CD4-positive, alpha-beta memory T cell (primary cell): ENCODE measurements at places on chromosomes 7 and 10. TPM values are rescaled to one million over a fixed set of nuclear protein-coding genes. Genes with fewer than 3 reads are reported as not detected.

- H3K27ac ChIP-seq = peak overlapping the region; percentile 64
- H3K4me3 ChIP-seq = no peak overlapping the region
- peak; percentile 53 for DNase-seq
- peaks cover 29% of the 10 kb centered on the region for H3K4me1 ChIP-seq
- no peaks in the 10 kb centered on the region for H3K36me3 ChIP-seq
- no peaks in the 10 kb centered on the region for H3K27me3 ChIP-seq
These were observed 1.7 kb downstream of the DPY19L1 start for GRCh38 chr7:35035511-35035961.

DNA sequence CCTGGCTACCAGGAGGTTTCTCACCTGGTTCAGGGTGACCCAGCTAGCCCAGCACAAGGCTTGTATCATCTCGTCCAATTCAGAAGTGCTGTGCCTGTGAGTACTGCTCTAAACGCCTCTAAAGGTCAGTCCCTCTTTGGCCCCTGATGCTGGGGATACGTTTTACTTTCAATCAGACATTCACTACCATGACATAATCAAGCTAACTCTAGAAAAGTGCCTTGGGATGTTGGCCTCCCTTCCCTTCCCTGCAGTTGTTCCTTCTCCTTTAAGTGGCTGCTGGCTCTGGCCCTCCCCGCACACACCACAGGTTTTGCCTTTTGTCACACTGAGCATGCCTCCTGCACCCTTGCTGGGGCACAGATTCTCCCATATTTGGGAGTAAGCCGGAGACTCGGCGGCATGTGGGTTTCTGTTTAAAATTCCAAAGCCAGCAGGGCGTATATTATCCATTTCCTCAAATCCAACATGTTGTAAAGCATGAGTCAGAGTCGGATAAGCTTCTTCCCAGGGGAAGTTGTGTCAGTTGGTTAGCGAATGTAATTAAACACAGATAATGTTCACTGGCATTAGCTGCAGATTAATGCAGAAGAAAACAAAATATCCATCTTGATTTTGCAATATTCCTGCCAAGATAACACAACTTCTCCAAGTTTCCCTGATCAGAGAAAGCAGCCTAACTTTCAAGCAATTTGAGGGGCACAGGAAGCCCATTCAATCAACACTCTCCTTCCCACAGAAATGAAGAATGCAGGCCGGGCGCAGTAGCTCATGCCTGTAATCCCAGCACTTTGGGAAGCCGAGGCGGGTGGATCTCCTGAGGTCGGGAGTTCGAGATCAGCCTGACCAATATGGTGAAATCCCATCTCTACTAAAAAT is 31.8 kb upstream of the VCL start:
- peaks cover 4% of the 10 kb centered on the region for H3K4me1 ChIP-seq
- no peak overlapping the region for H3K27ac ChIP-seq

DNA sequence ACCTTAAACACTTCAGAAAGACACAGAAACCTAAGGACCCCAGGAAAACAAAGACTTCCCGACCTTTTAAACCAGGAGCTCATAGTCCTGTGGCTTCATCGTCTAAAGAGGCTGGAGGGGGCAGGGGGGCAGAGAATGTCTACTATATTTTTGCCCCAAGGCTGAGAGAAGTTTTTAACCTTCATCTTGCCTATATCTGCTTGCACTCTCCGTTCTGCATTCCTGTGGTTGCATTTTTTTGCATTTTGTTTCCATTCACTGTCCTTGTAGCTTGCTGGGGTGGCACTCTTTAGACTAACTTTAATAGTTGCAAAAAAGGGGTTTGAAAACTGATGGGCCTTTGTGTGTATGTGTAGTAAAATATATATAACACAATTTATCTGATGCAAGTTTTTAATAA is 23.7 kb downstream of the PRKAR2B start:
- H3K4me3 ChIP-seq = no peak overlapping the region
- no peaks in the 10 kb centered on the region for H3K27me3 ChIP-seq
- DNase-seq = no peak

DNA sequence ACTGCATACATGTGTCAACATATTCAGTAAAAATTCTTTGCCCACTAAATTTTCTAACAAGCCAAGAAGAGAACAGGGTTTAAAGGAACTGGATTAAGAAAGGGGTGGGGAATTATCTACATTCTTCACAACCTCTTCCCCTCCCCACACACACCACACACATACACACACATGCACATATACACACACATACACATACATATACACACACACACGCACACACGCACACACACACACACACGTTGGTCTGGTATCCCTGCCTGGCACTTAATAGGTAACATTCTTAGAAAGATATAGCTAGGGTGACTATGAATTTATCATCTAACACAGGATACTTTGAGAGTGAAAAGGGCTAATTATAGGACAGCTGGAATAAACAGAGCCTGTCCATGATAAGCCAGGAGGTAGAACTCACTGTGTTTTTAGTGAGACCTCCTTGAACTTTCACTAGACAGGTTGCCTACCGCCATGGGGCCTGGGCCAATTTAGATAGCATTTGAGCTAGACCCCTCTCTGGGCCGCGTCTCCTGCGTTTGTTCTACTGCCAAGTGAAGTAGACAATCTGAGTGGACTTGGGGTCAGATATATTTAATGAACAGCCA is 33.1 kb upstream of the EPC1 start:
- H3K36me3 ChIP-seq = no peaks in the 10 kb centered on the region
- peaks cover 22% of the 10 kb centered on the region for H3K4me1 ChIP-seq
- H3K4me3 ChIP-seq = no peak overlapping the region
- H3K27me3 ChIP-seq = no peaks in the 10 kb centered on the region
- DNase-seq = no peak

DNA sequence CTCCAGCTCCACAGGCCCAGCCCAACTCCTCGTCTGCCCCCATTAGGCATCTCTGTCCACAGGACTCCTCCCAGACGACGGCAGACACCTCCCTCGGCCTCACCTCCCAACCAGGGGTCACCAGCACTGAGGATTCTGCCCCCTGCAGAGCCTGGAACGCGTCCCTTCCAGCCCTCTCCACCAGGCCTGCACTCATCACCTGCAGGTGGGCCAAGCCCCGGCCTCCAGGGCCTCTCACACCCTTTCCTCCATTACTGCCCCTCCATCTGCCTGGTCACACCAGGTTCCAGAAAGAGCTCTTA is 42.7 kb upstream of the PDGFA start:
- no peak for DNase-seq
- no peaks in the 10 kb centered on the region for H3K4me1 ChIP-seq
- H3K4me3 ChIP-seq = no peak overlapping the region
- H3K27me3 ChIP-seq = no peaks in the 10 kb centered on the region
- H3K27ac ChIP-seq = no peak overlapping the region
- H3K36me3 ChIP-seq = no peaks in the 10 kb centered on the region

The SDK1 gene
- not detected for polyA plus RNA-seq

DNA sequence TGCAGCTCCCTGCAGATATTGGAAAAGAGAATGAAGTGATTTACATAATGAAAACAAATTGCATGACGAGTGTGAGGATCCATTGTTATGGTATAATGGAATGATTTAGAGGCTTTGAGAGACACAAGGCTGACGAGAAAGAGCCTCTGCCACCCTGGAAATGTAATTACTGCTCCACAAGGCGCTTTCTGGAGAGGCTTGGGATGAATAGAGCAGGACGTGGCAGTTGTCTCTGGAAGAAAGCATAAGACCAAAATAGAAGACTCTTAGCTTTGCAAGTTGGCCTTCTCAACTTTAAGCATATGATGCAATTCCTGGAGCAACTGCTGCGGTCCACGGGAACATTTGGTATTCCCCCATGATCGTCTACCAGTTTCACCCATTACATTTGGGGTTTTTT is 181.9 kb upstream of the TCF7L2 start:
- no peaks in the 10 kb centered on the region for H3K4me1 ChIP-seq
- H3K27ac ChIP-seq = no peak overlapping the region
- no peaks in the 10 kb centered on the region for H3K27me3 ChIP-seq

The KLF6 gene
- polyA plus RNA-seq = 814 TPM

GRCh38 chr10:114265392-114266053 is 26.5 kb downstream of the VWA2 start:
- H3K36me3 ChIP-seq = no peaks in the 10 kb centered on the region
- no peaks in the 10 kb centered on the region for H3K4me1 ChIP-seq
- DNase-seq = no peak
- H3K27ac ChIP-seq = no peak overlapping the region
- H3K27me3 ChIP-seq = no peaks in the 10 kb centered on the region

- H3K36me3 ChIP-seq = no peaks in the 10 kb centered on the region
- no peaks in the 10 kb centered on the region for H3K27me3 ChIP-seq
- H3K4me3 ChIP-seq = no peak overlapping the region
- H3K27ac ChIP-seq = no peak overlapping the region
These were observed 5.3 kb upstream of the SCIN start for GRCh38 chr7:12564996-12565764.

DNA sequence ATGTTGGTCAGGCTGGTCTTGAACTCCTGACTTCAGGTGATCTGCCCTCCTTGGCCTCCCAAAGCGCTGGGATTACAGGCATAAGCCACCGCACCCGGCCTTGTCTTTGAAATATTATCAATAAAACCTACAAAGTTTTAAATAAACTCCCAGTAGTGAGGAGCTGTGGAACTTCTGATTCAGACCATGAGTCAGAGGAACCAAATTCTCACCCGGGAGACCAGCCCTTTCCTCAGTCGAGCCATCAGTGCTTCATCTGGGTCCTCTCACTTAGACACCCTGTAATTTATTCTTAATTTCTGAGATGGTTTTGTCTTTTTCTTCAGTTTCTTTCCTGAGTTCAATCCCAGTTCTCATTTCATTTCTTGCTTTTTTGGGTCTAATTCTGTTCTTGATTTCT is 68.6 kb downstream of the DYNC2I1 start:
- H3K4me1 ChIP-seq = no peaks in the 10 kb centered on the region
- no peak overlapping the region for H3K27ac ChIP-seq
- peaks cover 10% of the 10 kb centered on the region for H3K36me3 ChIP-seq
- no peak for DNase-seq
- no peaks in the 10 kb centered on the region for H3K27me3 ChIP-seq
- no peak overlapping the region for H3K4me3 ChIP-seq

- H3K36me3 ChIP-seq = no peaks in the 10 kb centered on the region
- H3K27me3 ChIP-seq = no peaks in the 10 kb centered on the region
- no peak overlapping the region for H3K27ac ChIP-seq
- no peaks in the 10 kb centered on the region for H3K4me1 ChIP-seq
These were observed 111.5 kb downstream of the SEMA3C start for GRCh38 chr7:80807166-80807900.

DNA sequence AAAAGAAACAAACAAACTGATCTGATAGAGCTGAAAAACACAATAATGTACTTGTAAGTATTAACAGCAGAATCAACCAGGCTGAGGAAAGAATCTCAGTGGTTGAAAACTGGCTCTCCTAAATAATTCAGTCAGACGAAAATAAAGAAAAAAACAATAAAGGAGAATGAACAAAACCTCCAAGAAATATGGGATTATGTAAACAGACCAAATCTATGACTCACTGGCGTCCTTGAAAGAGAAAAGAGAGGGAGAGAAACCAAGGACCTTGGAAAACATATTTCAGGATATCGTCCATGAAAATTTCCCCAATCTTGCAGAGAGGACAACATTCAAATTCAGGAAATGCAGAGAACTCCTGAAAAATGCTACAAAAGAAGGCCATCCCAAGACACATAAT is 62.9 kb downstream of the FBXL13 start:
- H3K36me3 ChIP-seq = no peaks in the 10 kb centered on the region
- no peaks in the 10 kb centered on the region for H3K4me1 ChIP-seq
- no peak for DNase-seq
- no peaks in the 10 kb centered on the region for H3K27me3 ChIP-seq
- H3K4me3 ChIP-seq = no peak overlapping the region

DNA sequence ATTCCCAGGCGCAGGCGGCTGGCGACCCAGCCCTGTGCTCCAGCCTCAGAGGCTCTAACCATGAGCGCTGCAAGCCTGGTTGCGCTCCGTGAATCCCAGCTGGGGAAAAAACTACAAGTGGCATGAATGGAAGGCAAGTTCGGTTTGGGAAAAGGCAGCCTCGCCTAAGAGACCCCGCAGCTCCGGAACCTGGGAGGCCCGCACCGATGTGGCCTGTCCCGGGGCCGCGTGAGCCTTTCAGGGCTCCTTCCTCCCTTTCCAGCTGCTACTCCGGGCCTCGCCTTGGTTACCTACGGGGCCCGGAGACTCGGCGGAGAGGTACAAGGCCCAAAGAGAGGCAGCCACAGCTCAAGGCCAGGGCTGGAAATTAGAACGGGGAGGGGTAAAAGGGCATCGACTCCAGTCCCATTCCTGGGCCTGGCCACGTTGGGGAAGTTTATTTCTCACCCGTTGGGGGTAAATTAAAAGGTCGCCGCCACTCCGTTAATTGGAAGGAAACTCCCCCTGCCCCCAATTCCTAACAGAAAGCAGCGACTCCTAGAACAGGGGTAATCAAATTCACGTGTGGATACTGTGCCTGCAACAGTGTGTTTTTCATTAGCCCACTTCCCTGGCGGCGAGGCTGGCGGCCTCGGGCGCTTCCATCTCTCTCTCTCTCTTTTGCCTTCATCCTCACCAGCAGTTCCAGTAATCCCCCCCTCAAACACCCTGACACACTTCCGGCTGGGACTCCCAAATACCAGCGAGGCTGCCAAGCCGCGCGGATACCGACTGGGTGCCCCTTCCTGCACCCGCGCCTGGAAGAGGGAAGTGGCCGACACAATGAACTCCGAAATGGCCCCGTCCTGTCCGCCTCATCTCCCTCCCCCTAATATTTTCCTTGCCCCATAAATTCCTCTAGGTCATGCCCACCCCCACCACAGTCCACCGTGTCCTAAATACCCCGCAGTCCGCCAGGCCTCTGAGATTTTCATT is 1.5 kb upstream of the HOXA9 start:
- H3K27me3 ChIP-seq = peaks cover 90% of the 10 kb centered on the region
- no peak for DNase-seq
- H3K4me1 ChIP-seq = peaks cover 37% of the 10 kb centered on the region
- H3K27ac ChIP-seq = no peak overlapping the region
- H3K4me3 ChIP-seq = no peak overlapping the region
- H3K36me3 ChIP-seq = no peaks in the 10 kb centered on the region

The PCBD1 gene
- 22.5 TPM for polyA plus RNA-seq

- DNase-seq = no peak
- H3K4me1 ChIP-seq = peaks cover 68% of the 10 kb centered on the region
- H3K27me3 ChIP-seq = no peaks in the 10 kb centered on the region
- H3K36me3 ChIP-seq = peaks cover 20% of the 10 kb centered on the region
These were observed 26.9 kb downstream of the PRSS2 start for GRCh38 chr7:142797391-142798377.
